Stimulated activated naive CD4-positive, alpha-beta T cell (primary cell): ENCODE measurements at places on chromosomes 3 and 15.

- DNase-seq: no peak
Measured at GRCh38 chr15:65918945-65919344, 49.7 kb downstream of the RAB11A start.

DNA sequence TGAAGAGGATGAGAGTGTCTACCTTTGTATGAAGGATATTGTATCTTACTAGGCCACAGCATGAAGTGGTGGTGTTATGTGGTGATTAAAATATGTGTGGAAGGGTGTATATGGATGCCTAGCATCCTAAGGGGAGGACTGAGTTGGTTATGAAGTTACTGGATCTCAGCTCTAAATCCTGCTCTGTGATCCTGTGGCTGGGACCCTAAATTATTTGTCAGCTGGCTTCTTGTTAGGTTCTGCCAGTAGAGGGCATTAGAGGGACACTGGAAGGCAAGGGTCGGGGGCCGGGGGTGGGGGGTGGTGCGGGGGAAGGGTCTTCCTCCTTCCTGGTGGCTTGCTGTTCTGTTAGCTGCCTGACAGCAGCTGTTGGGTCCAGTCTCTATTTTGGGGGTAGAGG lies 34.9 kb downstream of the MORF4L1 start:
- DNase-seq: no peak

GRCh38 chr3:98893740-98894139 lies 7.8 kb downstream of the DCBLD2 start:
- DNase-seq: no peak

DNA sequence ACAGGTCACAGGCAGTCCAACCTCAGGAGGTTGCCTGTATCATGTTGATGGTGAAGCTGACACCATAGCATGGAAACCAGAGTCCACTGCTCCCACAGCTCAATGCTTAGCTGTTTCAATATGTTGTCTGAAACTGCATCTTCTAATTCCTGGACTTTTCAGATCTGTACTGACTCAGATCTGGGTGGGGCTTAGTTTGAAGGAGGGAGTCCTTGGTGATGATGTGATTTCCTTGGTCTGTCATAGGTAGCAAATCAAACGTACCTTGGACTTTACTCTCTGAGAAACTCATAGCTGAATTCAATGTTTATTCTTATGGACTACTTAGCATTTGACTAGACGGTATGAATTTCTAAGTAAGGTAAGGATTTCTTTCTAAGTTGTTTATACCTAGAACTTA lies at the start of gene HHLA2:
TSS of gene HHLA2 (plus strand) at position 310 of the 400 bp plus-strand sequence. CDS start 55,266 bp downstream, outside the sequence.
- no peak for DNase-seq

DNA sequence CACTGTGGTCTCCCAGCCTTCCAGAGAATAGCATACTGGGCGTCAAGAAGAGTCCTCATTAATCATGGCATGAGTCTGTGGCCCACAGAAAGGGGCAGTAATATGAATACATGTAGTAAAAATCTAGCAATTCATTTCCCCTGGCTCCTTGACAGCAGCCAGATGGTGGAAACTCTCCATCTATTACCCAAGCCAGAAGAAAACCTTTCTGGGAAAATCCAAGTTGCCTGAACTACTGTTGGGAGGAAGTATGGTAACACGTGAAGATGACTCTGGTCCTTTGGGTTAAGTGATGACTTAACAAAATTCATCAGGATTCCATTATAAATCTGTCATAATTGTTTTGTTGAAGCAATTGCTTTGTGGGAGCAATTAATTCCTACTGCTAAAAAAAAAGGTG lies 530.5 kb downstream of the FHIT start:
- no peak for DNase-seq

- peak; percentile 32 for DNase-seq
Measured at GRCh38 chr3:57557085-57557537, 1.0 kb downstream of the PDE12 start.

- no peak for DNase-seq
Measured at GRCh38 chr3:150623945-150624344, 20.8 kb downstream of the SELENOT start.

DNA sequence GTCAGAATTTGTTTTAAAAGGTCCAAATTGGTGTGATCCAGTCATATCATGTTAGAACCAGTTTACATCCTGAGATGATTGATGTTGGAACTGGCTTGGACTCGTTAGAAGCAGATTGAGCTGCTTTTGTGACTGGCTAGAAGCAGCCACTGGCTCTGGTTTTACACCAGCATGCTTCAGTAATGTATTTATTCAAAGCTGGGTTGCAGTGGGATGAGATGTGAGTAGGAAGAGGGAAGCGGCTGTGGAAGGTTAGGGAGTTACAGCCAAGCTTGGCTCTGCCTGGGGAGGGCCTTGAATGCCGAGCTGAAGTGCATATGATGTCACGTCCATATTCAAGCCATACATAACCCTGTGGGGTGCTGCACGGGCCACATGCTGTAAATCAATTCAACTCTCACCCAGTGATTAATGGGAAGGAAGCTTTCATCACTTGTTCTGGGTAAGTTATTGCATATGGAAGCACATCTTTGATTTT lies 104.0 kb upstream of the SMAD3 start:
- DNase-seq: no peak

- DNase-seq: no peak
Measured at GRCh38 chr3:4406746-4407568, 60.1 kb downstream of the SUMF1 start.

DNA sequence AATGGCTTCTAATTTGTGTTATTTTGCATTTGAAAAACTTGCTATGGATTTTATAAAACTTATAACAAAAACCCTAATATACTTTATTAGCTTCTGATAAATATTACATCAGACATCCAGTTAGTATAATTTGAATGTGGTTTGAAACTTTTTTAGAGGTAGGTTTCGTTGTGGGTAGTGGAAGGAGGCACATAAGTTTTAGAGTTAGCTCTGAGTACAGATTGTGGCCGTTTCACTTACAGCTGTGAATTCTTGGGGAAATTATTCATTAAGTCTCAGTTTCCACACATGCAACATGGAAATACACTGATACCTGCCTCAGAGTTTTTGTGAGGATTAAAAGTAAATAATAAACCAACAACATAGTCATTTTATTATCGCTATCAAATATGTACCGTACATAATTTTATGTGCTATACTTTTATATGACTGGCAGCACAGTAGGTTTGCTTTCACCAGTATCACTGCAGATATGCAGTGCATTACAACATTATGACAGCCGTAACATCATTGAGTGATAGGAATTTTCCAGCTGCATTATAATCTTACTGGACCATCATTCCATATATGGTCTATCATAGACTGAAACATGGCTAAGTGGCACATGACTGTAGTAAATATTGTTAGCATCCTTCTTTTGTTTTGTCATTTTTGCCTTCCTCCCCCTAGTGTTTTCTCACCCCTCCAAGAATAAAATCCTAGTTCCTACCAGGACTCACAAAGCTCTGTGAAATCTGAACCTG lies 175.6 kb downstream of the AKAP13 start:
- no peak for DNase-seq

DNA sequence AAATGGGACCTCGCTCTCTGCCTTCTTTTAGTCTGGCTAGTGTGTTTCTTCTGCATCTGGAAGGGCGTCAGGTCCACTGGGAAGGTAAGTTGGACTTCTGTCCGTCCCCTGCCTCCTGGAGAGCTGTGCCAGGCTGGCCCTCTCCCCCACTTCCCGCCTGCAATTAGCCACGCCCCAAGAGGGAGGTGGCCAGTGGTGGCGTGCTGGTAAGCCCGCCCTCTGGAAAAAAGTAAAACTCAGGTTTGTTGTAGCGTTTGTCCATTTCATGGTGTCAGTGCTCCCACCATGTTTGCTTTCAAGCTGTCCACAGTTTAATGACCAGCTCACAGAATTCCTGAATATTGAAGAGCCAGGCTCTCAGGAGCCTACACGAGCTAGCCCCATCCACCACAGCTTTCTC lies 55.6 kb downstream of the SLC6A6 start:
- no peak for DNase-seq

DNA sequence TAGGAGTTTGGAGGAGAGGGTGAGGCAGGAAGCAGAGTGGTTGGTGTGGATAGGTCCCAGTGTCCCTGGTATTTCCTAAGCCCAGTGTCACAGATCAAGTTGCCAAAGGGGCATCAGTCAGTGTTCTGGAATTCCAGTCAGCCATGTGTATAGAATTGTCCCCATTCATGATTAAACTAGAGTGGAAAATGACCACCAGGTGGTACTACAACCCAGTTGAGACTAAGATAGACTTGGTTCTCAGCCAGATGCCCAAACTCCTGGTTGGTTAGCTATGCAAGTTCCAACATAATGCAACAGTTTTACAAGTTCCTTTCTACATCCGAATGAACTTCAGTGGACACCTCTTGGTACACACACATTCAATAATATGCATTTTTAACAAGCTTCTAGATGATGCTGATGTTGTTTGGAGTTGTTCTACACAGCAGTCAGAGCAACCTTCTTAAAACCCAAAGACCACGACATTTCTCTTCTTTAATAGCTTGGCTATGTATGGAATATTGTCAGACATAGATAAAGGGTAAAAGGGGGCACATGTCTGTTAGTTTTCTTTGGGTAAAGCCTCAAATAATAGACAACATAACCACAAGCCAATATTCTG lies 8.4 kb upstream of the ATR start:
- DNase-seq: peak; percentile 19

DNA sequence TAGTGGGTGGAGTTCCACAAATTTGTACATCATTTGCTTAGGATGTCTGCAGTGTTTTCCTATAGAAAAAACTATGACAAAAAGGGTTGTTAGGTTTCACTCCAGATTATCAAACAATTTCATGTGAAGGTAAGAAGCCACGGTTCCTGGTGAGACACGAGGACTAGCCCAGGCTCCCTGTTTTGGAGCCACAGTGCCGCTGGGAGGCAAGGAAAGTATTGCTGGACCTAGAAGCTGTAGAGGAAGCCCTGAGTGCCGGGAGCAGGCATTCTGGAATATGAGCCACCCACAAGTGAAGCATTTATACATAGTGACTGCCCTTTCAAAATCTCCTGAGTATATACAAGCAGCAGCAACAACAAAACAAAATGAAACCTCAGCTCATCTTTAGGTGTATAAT lies 142.0 kb downstream of the GABRB3 start:
- DNase-seq: no peak

GRCh38 chr3:14857506-14857905 lies 38.7 kb downstream of the FGD5 start:
- no peak for DNase-seq

GRCh38 chr15:50904211-50904610 lies 4.3 kb upstream of the AP4E1 start:
- no peak for DNase-seq

- no peak for DNase-seq
Measured at GRCh38 chr3:149115114-149115513, 14.3 kb upstream of the HPS3 start.

- no peak for DNase-seq
Measured at GRCh38 chr3:77259694-77260093, 219.8 kb downstream of the ROBO2 start.

DNA sequence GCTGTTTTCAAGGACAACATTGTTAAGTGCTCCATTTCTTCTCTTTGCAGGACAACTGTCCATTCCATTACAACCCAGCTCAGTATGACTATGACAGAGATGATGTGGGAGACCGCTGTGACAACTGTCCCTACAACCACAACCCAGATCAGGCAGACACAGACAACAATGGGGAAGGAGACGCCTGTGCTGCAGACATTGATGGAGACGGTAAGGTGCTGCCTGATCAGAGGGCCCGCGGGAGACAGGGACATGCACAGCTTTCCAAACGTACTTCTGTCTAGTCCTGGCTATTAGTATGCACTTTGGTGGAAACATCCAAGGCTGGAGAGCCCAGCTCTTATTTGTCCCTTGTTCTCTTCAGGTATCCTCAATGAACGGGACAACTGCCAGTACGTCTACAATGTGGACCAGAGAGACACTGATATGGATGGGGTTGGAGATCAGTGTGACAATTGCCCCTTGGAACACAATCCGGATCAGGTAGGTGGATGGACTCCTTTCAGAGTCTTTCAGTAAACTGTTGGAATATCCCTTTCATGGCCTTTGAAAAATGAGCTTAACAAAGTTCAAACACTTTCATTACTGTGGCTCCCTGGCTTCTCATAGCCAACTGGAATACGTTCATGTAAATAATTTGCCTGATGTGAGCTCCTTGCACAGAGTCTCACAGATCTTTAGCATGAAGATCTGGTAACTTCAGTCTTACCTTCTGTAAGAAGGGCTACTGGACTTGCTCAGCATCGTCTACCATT lies 10.4 kb downstream of the THBS1 start:
- DNase-seq: no peak

DNA sequence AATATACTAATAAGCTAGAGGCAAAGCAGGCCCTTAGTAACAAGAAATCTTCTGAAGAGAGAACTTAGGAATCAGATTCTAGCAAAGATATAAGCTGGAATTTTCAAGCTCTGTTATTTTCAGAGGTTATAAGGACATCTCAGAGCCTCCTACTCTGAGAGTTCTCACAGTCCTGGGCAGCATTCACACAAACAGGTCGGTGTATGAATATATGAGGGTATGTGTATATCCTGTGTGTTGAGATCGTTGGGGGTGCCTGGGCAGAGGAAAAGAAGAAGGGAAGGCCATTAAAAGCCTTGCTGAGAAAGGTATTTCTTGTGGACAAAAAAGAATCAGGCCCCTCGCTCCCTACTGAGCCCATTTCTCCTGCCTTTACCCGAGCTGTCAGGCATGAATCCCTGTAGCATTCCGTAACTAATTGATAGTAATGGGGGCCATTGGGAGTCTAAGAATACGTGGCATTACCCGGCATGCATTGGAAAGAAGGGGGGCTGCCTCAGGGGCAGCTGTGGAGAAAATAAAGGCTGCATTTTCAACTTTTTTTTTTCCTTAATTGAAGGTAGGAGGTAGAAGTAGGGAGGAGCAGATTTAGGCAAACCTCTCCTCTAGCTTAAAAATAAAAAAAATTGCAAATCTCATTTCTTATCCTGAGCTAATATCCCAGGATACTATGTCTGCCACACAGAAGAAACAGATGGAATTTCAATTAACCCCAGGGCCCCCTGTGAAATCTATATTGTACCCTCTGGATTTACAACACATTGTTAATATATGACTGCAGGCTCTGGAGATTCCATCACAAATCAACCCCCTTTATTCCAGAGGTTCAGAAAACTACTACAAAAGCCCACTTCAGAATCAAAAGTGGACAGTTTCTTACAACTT lies 103.8 kb downstream of the GTPBP8 start:
- DNase-seq: no peak

DNA sequence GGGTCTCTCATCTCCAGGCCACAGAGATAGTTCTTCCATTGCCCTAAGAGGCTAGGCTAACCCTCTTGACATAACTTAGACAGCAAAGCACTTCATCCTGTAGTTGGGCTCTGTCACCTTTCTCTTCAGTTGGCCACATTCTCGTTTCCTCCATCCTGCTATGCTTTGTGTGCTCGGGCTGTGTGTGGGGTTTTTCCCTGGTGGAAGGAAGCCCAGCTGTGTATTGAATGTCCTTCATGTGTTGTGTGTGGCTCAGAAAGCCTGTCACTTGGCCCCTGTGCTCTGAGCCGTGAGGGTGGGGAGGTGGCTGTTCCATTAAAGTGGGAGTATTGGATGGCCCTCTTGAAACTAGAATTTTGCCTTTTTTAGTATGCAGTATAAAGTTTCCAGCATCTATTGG lies 8.8 kb upstream of the EXOG start:
- DNase-seq: no peak

- no peak for DNase-seq
Measured at GRCh38 chr3:32281570-32282106, 43.2 kb downstream of the CMTM8 start.
